ENCODE measurements at places on chromosomes 3 and 15.

GRCh38 chr3:158350971-158351370 lies 220.0 kb upstream of the MLF1 start:
- no peak for DNase-seq

- DNase-seq = no peak
These were observed 27.5 kb downstream of the PLA2G4D start for GRCh38 chr15:42066764-42067415.

GRCh38 chr3:41523897-41524296 lies 324.6 kb downstream of the CTNNB1 start:
- DNase-seq = no peak

DNA sequence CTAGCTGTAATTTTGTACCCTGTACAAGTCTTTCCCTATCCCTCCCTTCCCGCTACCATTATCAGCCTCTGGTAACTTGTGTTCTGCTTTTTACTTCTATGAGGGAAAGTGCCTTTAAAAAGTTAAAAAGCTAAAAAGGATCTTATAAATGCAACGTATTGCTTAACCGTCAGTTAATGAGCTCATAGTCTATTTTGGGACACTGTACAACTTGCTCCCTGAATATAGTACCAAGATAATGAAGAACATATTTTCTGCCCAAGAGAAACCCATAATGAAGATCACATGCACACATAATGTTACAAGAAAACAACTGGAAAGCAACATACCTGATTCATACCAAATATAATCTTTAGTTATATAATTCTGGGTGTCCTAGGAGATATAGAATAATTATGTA lies 22.6 kb downstream of the ZIC1 start:
- DNase-seq = no peak

GRCh38 chr3:113212150-113212843 lies 940 bp downstream of the BOC start:
- no peak for DNase-seq

DNA sequence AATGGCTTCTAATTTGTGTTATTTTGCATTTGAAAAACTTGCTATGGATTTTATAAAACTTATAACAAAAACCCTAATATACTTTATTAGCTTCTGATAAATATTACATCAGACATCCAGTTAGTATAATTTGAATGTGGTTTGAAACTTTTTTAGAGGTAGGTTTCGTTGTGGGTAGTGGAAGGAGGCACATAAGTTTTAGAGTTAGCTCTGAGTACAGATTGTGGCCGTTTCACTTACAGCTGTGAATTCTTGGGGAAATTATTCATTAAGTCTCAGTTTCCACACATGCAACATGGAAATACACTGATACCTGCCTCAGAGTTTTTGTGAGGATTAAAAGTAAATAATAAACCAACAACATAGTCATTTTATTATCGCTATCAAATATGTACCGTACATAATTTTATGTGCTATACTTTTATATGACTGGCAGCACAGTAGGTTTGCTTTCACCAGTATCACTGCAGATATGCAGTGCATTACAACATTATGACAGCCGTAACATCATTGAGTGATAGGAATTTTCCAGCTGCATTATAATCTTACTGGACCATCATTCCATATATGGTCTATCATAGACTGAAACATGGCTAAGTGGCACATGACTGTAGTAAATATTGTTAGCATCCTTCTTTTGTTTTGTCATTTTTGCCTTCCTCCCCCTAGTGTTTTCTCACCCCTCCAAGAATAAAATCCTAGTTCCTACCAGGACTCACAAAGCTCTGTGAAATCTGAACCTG lies 175.6 kb downstream of the AKAP13 start:
- DNase-seq = no peak

DNA sequence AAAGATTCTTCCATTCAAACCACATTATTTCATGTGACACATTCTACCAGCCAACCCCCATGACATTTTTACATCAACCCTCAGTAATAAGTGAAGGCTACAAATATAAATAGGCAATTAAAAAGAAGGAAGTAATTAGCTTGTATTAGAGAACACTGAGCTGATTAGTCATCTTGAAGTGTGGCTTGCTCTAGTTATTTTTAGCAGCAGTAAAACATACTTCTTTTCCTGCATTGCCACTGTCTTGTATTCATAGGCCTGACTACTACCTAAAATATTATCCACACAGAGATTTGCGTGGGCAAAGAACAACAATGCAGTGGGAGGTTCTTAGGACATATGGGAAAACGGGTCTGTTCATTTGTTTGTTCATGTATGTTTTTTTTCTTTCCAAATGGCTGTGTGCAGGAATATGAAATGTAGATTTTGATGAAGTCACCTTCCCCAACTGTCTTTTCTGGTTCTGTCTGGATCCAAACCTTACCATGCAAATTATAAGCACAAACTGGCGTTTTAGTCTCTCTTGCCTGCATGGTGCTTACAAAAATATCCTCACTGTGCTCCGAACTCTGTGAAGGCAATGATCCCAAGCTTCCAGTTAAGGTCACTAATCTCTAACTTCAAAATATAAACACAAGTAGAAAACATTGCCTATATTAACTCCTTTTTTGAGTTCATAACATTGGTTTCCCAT lies 31.5 kb upstream of the TM4SF4 start:
- no peak for DNase-seq

DNA sequence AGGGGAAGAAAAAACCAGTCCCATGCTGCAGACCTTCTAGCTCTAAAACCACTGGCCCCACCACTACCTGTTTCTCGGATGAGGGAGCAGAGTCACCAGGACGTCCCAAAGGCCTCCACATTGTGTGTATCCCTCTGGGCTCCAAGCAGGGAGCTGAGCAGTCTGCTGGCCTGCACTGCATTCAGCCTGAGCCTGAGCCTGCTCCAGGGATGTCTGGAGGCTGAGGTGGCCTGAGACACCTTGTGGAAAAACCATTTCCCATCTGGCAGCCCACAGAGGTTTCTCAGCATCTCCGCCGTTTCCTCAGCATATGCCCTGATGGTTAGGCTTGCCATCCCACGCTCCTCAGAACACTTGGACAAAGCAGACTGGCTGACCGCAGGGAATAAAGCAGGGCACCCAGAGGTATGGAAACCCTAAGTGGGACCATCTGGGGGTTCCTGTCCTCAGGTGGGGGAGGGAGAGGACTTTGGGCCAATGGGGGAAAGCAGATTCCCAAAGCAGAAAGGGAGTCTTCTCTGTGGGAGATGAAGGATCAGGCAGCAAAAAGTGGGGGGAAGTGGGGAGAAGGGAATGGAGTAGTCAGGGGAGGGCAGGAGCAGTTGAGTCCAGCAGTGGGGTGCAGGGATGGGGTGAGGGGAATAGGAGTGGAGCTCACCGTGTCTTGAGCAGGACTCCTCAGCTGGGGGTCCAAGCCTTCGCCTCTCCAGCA lies at the start of gene CILP:
TSS of gene CILP (minus strand) at position 704 of the 712 bp plus-strand sequence. CDS start 1,718 bp downstream, outside the sequence.
- DNase-seq = no peak

DNA sequence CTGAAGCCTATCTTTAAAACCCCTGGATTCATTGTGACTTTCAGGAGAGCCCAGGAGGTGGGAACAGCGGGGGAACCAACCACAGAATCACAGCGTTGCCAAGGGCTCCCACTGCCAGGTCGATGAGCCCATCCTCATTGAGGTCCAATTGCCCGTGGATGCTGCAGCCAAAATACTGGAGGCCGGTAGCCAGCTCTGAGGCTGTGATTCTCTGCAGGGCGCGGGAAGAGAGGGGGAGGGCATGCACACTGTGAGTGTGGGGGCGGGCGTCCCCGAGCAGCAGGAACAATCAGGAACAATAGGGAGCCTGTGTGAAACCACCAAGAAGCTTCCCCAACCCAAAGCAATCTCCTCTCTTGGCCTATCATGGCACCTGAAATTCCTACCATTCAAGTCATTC lies 53.4 kb downstream of the FEM1B start:
- DNase-seq = no peak

GRCh38 chr15:69027976-69028518 lies 13.6 kb downstream of the NOX5 start:
- no peak for DNase-seq

DNA sequence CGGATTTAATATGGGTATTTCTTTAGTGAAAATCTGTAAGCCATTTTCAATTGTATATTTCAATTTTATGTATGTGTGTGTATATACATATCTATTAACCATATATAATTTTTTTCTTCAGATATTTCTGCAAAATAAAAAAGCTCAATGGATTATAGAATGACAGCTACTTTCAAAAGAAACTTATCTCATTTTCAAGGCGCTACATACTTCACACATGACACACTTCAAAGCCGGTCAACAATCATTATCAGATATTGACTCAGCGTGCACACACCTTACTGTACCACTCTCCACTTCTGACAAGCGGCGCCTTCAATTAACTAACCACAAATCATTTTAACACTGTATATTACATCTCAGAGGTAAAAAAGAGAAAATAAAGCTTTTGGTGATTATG lies 39.6 kb downstream of the ATP13A3 start:
- DNase-seq = no peak

DNA sequence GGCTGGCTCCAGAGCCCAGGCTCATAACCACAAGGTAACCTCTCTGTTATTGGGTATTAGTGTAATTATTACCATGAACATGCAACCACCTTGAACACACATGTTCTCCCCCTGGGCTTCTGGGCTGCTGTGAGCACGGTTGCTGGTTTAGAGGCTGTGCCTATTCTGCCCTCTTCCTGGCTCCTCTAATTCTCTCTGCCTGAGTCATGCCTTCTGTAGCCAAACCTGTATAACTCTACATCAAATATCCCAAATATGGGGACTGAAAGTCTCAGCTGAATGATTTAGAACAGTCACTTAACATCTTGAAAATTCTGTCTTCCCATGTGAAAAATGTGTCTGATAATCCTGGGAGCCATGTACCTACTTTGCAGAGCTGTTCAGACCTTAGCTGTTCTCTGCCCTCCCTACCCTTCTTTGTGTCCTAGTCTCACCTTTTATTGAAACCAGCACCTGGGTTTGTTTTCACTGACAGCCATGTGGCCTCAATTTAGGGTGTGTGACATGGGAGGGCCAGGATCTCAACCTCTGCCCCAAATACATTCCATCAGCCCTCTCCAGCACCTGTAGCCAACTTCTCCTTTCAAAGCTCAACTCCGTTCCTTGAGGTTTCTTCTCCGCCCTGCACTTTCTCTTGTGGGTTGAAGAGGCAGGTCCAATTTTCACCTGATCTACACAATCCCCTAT lies 60.7 kb downstream of the PDZRN3 start:
- no peak for DNase-seq

GRCh38 chr3:72613871-72614270 lies 234.4 kb downstream of the SHQ1 start:
- DNase-seq = no peak

DNA sequence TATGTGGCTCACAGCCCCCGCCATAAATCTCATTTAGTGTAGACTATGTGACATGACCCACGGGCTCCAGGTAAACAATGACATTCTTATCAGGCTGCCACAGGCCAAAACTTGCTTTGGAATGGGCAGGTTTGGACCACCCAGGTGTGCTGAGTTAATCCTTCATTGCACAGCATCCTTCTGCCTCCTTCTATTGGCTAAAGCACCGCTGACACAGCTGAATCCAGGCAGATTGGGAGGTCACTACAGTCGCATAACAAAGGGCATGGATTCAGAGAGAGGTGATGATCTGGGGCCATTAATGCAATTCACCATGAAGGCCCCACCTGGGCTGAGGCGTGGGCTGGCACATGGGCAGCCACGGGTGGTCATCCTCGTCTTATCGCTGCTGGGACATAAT lies 47.8 kb upstream of the GALNT15 start:
- DNase-seq = no peak

DNA sequence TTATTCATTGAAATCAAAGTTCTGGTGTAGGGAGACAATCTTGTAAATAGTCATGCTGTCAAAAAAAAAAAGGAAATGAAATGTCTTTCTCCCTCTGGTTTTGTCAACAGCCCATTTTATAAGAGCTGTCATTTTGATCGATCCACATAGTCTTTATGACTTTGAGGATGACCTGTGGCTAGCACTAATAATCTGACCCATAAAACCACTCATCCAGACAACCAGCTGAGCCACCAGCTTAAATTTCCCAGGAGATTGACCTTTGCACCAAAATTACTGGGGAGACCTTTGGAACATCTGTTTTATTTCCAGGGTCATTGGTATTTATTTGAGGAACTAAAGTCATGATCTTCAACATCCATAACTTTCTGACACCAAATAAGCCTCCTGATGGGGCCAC lies 98.5 kb upstream of the MME start:
- no peak for DNase-seq

DNA sequence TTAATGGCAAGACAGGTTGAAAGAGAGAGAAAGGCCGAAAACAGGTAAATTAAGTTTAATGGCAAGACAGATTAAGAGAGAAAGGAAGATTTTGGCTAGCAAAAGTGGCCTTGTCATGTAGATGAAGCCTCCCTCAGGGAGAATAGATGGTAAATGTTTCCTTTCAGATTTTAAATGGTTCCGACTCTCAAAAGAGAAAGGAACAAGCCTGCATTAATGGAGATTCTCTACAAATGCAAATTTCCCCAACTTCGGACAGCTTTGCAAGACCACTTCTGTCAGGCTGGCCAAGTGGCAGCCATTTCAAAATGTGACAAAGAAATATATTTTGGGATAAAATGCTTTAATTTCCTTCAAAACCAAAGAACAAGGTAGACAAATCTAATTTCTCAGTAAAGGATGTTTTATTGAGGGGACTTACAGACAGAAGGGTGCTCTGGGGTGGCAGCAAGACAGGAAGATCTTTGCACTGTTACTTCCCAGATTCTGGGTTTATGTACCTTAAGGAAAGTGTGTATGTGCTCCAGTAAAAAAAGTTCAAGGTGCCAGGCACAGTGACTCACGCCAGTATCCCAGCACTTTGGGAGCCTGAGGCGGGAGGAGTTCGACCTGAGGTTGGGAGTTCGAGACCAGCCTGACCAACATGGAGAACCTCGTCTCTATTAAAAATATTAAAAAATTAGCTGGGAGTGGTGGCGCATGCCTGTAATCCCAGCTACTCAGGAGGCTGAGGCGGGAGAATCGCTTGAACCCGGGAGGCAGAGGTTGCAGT lies 626.3 kb upstream of the NAALADL2 start:
- no peak for DNase-seq

GRCh38 chr15:99408236-99409096 lies 157.2 kb downstream of the LRRC28 start:
- DNase-seq = no peak

GRCh38 chr3:22959593-22959992 lies 243.5 kb upstream of the UBE2E2 start:
- DNase-seq = no peak

DNA sequence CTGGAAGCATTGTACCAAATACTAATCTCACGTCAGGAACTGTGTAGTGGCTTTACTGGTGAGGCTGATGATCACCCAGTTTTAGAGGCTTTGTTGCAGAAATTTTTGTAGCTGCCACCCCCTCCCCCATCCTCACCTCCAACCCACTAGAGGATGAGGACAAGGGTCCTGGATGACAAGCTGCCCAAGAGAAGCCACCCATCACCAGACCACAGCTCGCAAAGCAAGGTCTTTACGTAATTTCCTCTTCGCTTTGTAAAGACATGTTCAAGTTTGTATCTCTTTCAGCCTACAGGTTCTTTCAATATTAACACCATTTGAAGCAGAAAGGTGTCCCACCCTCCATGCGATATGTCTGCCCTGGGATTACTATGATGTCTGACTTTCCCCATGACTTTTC lies 74.2 kb downstream of the LDHAL6B start:
- no peak for DNase-seq
